Activated CD4-positive, alpha-beta T cell treated with anti-CD3 and anti-CD28 coated beads, Interleukin-2, amount 10 ng/mL, durations not matched to agents 7 days and 5 days (primary cell): ENCODE measurements at places on chromosomes 5 and 9. TPM values are rescaled to one million over a fixed set of nuclear protein-coding genes. Genes with fewer than 3 reads are reported as not detected.

The SLC34A1 gene
- total RNA-seq, result 0.27 TPM

The NMUR2 gene
- not detected for total RNA-seq

The INSL4 gene
- total RNA-seq, result not detected

The PFN3 gene
- not detected for total RNA-seq

The SLC6A7 gene
- total RNA-seq, result not detected

The CYLC2 gene
- not detected for total RNA-seq

The DOCK2 gene
- total RNA-seq, result 300 TPM

The LCN2 gene
- total RNA-seq, result not detected

The PHF24 gene
- total RNA-seq, result not detected

The NEUROG1 gene
- total RNA-seq, result not detected

The TNFAIP8 gene
- 184 TPM for total RNA-seq

The RASGRF2 gene
- total RNA-seq, result 7.8 TPM

The RGS7BP gene
- not detected for total RNA-seq

The SHISAL2B gene
- total RNA-seq, result not detected

The PCDHB11 gene
- total RNA-seq, result not detected

The GCNT1 gene
- 8.9 TPM for total RNA-seq

The SLC45A2 gene
- not detected for total RNA-seq

The OR1N1 gene
- not detected for total RNA-seq

The DND1 gene
- 2.2 TPM for total RNA-seq

The NUDT2 gene
- total RNA-seq, result 17.5 TPM

The SLC6A19 gene
- not detected for total RNA-seq

The RNF145 gene
- total RNA-seq, result 133 TPM

The SMU1 gene
- total RNA-seq, result 24.5 TPM

The GM2A gene
- 19.5 TPM for total RNA-seq

The KIF27 gene
- 3.2 TPM for total RNA-seq

The EFCAB9 gene
- not detected for total RNA-seq

The INSYN2B gene
- not detected for total RNA-seq
